DMS153 (cell line): ENCODE measurements at places on chromosomes 3 and 15.

DNA sequence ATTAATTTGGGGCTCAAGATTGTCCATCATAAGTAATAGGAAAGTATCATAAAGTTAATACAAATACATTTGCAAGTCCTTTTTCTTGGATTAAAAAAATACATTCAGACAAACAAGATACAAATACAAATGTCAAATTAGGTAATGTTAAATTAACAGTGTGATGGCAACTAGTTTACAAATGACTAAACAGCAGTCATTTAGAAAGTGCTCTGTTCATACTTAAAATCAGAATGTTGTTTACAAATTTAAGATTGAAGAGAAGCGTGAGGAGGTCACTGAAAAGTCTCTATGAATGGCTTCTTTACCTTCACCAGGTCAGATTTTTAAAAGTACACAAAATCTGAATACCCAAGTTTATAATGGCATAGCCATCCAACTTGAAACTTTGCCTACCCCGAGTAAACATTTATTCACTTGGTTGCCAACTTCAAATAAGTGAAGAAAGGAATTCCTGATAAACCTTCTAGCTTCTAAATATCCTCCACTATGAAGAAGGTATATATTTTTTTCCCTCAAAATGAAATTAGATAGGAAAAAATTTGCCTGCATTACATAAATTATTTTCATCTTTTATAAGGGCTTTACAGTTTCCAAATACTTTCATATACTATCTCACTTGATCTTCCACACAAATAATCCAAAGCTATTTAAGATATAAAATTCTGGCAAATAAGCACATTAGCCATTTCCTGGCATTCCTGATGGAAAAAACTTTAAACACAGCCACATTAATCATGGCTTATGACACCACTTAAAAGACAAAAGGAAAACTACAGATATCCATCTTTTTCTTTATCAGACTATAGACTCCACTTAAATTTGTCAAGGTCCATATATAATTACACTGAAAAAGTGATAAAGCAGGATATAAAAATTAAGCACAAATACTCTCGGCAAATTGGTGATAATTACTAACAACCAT lies 11.5 kb upstream of the NEK10 start:
- DNase-seq, result no peak

DNA sequence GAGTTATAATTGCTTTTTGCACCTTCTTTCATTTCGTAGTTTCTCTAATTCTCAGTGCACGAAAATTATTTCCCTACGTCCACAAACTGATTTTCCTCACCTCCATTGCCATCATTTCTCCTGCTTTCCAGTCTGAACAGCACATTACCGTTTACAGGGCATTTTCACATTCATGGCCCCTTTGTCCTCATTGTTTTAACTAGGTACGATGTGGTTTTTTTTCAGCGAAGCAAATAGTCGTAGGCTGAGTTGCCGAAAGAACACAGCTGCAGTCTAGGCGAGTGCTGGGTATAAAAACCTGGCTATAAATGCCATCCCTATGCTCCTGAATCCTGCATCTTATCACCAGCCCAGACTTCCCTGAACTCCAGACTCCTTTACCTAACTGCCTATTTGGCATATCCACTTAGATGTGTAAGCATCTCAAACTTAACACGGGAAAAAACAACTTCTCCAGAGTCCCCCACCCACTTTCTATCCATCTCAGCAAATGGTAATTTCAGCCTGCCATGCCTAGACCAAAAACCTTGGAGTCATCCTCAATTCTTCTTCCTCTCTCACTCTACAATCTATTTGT lies 691 bp upstream of the FSIP1 start:
- DNase-seq, result no peak

DNA sequence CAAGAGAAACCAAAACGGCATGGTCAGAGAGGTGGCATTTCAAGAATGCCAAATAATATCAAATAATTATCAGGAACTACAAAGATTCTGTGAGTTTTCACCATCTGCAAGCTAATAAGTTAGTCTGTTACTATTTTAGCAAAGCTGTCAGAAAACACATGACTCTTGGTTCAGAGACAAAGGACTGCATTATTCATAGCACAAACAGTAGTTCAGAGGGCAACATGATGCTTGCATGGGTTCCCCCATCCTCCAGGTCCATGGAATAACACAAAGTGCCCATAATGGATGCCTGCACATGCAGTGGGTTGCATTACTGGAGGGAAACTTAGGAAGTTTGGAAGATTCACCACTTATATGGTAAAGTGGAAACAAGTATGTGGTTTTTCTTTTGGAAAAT lies 228.8 kb upstream of the ALCAM start:
- DNase-seq, result no peak

GRCh38 chr15:60941448-60941847 lies 287.7 kb downstream of the RORA start:
- no peak for DNase-seq

- no peak for DNase-seq
These were observed 190.7 kb downstream of the RORA start for GRCh38 chr15:61038387-61038786.
